Activated CD8-positive, alpha-beta memory T cell treated with anti-CD3 and anti-CD28 coated beads, Interleukin-2, amount 50 U/mL, for 48 hours (primary cell): ENCODE measurements at places on chromosomes 4 and X.

GRCh38 chrX:84170931-84171330, 17.1 kb downstream of the RPS6KA6 start:
- no peak for DNase-seq

GRCh38 chrX:55142919-55143310, 54.1 kb downstream of the PAGE2 start:
- no peak for DNase-seq

DNA sequence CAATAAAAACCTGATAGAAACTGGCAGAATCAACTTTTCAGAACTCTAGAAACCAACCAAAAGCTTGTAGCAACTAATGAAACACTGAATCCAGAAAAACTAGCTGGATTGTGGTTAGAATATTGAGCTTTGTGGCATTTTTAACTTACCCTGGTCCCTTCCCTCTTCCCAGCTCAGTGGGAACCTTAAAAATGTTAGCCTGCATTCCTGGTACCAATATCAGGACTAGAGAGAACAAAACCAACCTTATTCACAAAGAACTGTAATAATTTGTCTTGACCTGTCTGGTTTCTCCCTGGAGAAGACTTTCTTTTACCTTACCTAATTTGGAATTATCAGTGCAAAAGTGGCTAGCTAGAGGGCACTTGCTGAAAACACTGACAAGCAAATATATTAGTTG, 21.2 kb downstream of the SH3D19 start:
- DNase-seq: no peak

DNA sequence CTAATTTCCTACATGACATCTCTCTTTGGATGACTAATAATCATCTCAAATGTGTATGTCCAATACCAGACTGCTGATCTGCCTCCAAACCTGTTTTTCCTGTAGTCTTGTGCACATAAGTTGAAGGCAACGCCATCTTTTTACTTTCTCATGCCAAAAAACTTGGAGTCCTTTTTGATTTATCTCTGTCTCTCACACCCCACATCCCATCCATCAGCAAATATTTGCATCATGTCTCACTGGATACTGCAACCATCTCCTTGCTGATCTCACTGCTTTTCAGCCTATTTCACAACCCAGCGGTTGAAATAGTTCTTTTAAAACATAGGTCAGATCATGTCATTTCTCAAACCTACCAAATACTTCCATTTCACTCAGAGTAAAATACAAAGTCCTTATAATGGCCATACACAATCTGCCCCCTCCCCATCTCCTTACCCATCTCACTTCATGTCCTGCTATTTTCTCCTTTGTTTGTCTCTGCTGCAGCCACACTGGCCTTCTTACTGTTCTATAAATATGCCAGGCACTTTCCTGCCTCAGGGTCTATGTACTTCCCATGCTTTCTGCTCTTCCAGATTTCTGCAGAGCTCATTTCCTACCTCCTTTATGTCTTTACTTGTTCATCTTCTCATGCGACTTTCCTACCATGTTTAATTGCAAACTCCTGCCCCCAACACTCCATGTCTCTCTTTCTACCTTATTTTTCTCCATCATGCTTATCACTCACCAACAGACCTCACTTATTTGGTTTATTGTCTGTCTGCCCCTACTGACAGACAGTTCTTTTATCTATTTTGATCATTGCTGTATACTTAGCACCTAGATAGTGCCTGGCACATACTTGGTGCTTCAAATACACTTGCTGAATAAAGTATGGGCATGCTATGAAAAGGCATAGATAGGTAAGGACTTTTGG, 98.8 kb downstream of the ANXA3 start:
- no peak for DNase-seq

DNA sequence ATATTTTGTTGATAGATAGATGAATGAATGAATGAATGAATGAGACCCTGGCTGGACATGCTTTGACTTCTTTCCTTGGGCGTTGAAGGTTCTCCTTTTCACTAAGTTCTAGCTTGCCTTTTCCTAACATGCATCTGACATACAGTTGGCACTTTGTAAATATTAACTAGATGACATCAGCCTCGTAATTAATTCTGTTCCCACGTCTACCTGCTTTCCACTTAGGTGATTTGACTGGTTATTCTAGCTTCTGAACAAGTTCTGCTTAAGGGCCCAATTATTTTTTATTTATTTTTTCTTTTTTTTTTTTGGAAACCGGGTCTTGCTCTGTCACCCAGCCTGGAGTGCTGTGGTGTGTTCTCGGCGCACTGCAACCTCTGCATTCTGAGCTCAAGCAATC, 13.9 kb upstream of the RASL11B start:
- no peak for DNase-seq

GRCh38 chrX:154546354-154547244, at the start of gene G6PD:
G6PD (minus strand) TSS chrX:154546846; CDS start chrX:154546155, 691 bp downstream.
- DNase-seq: peak; percentile 89

DNA sequence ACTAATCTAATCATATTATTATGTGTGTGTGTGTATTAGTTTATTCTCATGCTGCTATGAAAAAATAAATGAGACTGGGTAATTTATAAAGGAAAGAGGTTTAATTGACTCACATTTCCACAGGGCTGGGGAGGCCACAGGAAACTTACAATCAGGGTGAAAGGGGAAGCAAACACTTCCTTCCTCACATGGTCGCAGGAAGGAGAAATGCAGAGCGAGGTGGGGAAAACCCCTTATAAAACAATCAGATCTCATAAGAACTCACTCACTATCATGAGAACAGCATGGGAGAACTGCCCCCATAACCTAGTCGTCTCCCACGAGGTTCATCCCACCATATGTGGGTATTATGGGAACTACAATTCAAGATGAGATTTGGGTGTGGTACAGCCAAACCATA, 190.9 kb upstream of the TAPT1 start:
- no peak for DNase-seq

- DNase-seq: no peak
Measured at GRCh38 chr4:139875411-139875825, 209.8 kb downstream of the MGST2 start.

GRCh38 chr4:89254847-89255246, 52.8 kb downstream of the GPRIN3 start:
- DNase-seq: peak; percentile 72

DNA sequence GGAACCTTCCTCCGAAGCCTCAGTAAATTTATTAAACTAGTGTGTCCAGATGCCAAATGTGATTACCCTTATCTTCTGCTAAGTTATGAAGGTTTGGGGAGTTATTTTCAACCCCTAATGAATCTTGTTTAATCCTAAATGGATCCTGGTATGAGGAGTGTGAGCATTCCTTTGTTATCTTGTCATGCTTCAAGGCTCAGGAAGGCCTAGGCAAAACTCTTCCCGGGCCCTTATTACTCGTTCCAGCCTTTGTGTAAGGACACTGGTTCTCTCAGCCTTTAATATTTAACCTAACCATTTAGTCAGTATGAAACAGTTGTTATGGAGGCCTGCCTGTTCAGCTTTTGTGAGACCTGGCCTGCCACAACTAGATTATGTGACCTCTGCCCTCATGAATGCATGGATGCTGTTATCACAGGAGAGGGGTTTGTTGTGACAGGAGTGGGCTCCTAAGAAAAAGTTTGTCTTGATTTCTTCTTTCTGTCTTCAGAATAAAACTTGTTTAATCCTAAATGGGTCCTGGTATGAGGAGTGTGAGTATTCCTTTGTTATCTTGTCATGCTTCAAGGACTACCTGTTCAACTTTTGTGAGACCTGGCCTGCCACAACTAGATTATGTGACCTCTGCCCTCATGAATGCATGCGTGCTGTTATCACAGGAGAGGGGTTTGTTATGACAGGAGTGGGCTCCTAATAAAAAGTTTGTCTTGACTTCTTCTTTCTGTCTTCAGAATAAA, 181.7 kb downstream of the SLC39A8 start:
- DNase-seq: no peak

DNA sequence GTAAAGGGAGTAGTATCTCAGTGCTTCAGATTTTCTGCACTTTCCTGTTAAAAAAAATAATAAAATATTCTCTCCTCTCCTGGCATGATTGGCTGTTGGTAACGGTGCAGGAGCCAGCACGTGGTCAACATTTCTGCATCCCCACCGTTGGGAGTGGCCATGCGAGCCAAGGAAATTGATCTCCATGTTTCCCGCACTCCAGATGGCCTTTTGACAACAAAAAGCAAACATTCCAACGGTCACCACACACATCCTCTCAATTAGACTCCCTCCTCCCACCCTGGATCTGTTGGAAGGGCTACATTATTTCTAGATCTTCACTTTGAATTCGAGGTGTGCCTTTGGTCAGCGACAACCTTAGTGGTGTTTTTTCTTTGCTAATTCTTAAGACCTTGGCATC, 45.0 kb downstream of the STK32B start:
- no peak for DNase-seq

DNA sequence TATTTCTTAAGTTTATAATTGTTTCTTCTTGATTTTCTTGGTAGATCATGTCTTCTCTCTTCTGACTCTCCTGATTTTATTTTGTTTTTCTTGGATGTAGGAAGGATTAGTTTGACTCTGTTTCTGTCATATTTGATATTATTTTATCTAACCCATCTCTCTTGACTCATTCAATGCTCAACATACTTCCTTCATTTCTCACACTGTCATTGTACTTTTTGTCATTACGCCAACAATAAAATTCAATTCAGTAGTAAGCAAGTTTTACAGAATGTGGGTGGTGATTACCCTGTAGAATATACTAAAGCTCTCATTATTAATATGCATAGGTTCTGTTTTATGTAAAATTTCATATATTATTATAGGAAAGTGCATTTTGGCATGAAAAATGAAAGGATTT, 1303.0 kb upstream of the AGA start:
- no peak for DNase-seq

DNA sequence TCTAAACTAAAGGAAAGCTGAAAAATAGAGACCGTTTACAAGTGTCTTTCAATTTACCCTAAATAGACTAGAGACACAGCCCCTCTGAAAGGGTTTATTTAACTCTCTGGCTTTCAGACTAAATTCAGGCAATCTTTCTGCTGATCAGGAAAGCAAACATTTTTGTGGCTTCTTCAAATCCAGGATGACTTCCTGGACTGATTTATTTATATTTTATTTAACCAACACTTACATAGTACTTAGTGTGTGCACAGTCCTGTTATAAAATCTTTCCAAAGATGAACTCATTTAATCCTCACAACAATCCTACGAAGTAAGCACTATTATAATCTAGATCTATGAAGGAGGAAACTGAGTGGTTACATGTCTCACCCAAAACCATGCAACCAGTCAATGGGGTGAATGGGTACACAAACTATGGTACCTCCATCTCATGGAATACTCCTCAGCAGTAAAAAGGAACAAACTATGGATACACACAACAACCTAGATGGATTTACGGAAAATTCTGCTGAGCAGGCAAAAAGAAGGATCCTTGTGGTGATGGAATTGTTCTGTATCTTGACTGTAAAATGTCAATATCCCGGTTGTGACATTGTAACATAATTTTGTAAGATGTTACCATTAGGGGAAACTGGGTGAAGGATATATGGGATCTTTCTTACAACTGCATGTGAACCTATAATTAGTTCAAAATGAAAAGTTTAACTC, 64.1 kb upstream of the MAMLD1 start:
- DNase-seq: no peak

GRCh38 chr4:179634862-179635261, 2192.6 kb upstream of the AGA start:
- DNase-seq: no peak

GRCh38 chrX:49712577-49712976, 16.8 kb upstream of the PAGE1 start:
- DNase-seq: no peak

- DNase-seq: no peak
Measured at GRCh38 chr4:13902146-13902545, 274.6 kb upstream of the BOD1L1 start.

DNA sequence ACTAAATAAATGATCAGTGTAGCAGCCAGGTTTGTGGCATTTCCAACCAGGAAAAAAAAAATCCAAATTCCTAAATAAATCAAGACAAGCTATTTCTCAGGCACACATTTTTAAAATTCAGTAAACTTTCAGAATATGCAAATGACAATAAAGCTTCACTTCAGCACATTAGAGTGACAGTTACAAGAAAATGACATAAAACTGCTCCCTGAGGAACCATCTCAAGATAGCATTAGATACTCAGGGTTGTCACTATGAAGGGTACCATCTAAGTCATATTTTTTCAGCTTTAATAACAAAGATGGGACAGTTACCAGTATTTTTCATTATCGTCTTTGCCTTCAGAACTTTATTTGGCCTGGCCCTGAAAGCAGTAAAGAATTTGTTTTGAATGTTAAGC, 411.3 kb upstream of the RASGEF1B start:
- DNase-seq: no peak

DNA sequence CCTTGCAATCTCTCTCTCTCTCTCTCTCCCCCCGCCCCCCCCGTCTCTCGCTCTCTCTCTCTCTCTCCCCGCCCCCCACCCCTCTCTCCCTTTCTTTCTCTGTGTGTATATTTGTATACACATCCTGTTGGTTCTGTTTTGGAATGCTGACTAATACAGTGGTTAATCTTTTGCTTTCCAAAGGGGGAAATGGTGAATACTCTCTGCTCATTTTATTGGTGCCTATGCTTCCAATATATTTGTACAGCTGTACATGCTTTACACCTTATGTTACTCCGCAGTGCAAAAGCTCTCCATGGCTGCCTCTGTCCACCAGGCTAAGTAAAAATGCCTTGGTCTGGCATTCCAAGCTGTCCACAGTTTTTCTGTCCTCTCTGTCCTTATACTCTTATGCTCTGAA, 158.8 kb downstream of the RBMX2 start:
- no peak for DNase-seq

- no peak for DNase-seq
Measured at GRCh38 chr4:78693777-78694456, 82.2 kb upstream of the BMP2K start.

GRCh38 chrX:57422289-57422688, 135.8 kb downstream of the FAAH2 start:
- DNase-seq: no peak

- no peak for DNase-seq
Measured at GRCh38 chr4:86011117-86011516, 348.7 kb downstream of the MAPK10 start.

GRCh38 chrX:104172788-104173187, 6.5 kb downstream of the FAM199X start:
- no peak for DNase-seq

GRCh38 chr4:23697722-23698121, 192.1 kb downstream of the PPARGC1A start:
- DNase-seq: no peak

DNA sequence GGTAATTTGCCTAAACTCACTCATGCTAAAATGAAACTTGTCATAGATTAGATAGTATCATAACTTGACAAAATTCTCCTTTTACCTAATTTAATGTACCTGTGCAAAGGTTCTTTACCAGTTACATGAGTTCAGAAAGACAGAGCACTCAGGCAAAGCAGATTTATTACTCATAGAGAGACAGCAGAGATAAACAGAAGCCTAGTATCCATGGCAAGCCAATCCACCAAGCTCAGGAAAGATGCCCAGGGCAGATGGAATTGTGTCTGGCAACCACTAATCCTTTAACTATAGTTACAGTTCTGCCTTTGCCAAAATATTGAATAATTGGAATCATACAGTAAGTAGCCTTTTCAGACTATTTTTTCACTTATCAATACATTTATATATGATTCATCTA, 826.2 kb downstream of the TECRL start:
- no peak for DNase-seq
